Amygdala (tissue), 56 donors: ENCODE measurements at places on chromosomes 1 and 21.

DNA sequence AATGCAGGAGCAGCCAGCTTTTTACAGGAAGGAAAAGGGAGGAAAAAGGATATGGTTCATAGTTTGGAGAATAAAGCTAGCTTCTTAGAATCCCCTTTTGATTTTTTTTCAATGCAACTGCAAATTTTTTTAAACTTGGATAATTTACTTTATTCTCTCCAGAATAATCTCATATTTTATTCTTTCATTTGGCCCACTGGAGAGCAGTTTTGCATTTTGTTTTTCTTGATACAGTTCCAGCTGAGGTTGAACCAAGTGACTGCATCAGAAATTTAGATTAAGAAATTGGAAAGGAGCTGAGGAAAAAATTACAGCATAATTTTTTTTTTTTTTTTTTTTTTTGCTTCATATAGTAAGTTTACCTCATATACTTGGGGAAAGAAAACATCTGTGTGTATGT, 22.8 kb downstream of the GABPA start:
- no peak for DNase-seq

GRCh38 chr21:44348861-44349260, 4.6 kb upstream of the TRPM2 start:
- no peak for DNase-seq

- no peak for DNase-seq
These were observed 34.0 kb downstream of the TBCE start for GRCh38 chr1:235401251-235401650.

DNA sequence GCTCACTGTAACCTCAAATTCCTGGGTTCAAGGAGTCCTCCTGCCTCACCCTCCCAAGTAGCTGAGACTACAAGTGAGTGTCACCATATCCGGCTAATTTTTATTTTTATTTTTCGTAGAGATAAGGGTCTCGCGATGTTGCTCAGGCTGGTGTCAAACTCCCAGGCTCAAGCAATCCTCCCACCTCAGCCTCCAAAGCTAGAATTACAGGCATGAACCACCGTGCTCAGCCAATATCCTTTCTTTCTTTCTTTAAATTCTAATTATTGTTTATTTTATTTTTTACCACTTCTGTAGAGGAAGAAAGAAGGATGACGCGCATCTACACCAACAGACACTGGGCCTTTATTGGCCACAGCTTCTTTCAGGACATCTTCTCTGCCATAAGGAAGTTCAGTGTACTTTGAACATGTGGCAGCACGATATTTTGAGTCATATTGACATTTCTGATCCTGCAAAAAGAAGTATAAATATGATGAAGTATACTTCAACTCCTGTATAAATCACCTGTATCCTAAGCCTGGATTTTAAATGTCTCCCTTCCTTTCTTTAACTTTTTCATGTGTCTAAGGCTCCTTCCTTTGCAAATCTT, 15.8 kb downstream of the CTSS start:
- no peak for DNase-seq

DNA sequence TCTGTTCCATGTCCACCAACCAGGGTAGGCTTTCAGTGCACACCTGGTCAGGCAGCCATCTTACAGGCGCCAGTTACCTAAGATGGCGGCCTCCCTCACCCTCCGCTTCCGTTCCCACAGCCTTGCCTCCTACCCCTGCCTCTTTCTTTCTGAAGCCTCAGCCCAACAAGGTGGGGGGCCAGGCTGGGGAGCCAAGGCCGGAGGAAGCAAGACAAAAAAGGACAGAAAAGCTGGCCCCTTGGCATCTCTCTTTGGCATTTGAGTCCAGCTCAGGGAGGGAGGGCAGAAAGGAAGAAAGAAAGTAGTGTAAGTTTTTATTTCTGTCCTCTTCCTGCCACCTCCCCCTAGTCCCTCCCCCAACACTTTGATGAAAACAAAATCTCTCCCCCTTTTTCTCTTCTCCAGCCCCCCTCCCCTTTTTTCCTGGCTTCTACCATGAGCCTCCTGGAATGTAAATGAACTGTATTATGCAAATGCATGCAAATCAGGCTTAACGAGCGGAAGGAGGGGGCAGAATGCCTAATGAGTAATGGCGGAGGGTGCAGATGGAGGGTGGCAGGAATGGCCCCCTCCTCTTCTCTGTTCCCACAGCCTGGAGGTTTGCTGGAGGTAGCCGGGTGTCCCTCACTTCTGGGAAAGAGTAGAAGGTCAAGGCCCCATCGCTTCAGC, 43.8 kb downstream of the RHBG start:
- no peak for DNase-seq

DNA sequence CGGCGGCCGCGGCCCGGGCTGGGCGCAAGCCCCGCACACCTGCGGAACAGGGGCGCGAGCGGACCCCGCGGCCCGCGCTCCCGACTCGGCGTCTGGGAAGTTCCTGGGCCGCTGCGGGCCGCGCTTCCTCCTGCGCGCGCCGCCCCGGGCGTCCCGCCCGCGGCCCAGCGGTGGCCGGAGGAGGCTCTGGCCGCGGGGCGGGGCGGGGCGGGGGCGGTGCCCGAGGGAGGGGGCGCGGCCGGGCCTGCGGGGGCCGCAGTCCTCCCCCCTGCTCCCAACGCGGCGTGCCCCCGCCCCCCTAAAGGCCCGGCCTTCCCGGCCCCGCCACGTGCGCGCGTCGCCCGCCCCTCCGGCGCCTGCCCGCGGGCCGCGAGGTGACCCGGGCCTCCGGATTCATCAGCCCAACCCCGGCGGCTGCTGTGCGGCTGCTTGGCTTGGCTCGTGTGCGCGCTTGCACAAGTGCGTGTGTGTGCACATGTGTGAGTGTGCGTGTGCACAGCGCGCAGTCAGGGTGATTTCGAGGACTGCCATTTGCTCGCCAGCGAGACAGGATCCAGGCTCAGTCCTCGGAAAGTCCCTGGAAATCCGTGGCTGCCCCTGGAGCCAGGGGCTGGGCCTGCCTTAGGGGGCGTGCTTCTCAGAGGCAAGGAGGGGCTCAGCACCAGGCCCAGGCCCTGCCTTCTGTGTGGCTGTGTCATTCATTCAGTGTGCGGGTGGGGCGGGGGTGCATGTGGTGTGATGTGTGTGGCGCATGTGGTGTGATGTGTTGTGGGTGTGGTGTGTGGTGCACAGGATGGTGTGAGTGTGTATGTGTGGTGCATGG, at the start of gene C2CD2:
C2CD2 (minus strand) TSS at position 188 of the 823 bp plus-strand sequence. CDS start 370 bp downstream, outside the sequence.
- DNase-seq: no peak

DNA sequence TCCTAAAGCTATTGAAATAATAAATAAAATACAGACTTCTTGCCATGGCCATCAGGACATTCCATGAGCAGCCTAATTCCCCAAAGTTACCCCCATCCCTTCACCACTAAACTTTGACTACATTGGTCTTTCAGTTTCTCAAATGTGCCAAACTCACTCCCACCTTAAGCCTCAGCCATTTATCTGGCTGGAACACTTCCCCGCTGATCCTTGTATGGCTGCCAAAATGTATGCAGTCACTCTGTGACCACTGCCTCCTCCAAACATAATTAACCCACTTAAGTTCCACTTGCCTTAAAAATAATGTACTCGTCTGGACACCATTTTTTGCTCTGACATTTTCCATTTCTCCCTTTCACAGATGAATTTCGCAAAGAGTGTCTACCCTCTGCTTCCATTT, 407.4 kb downstream of the NTNG1 start:
- no peak for DNase-seq

GRCh38 chr1:215200121-215200520, 117.6 kb downstream of the KCNK2 start:
- no peak for DNase-seq

DNA sequence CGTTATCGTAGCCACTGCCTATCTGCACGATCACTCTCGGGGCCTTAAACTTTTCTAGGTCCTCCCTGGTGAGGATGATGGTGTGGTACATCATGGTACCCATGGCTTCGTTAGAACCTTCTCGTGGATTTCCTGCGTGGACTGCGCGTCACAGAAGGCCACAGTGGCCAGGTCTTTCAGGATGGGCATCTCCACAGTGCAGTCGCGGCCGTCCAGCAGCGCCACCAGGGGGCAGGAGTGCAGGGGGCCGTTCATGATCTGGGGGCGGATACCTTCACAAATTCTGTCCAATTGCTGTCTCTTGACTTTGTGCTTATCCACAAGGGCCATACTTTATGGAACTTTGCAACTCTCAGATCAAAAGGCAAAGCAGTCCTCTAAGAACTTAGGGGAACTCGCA, 69.6 kb downstream of the WLS start:
- no peak for DNase-seq

- DNase-seq: no peak
These were observed 179.3 kb downstream of the ETS2 start for GRCh38 chr21:38984982-38985567.

DNA sequence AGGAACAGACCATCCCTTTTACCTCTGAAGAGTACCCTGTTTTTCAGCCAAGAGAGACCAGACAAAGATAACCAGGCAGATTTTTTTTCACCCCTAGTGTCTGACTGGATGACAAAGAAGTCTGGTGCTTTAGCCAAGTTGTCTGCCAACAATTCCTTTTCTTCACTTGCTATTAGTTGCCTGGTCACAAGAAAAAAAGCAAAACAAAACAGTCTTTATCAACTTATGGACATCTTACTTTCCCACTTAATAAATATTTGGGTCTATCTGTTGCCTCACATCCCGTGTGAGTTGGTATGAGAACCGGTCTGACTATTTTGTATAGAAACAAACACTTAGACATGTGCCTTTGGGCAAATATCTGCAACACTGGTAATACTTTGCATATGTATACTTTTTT, 662.9 kb downstream of the PLPP3 start:
- DNase-seq: no peak

DNA sequence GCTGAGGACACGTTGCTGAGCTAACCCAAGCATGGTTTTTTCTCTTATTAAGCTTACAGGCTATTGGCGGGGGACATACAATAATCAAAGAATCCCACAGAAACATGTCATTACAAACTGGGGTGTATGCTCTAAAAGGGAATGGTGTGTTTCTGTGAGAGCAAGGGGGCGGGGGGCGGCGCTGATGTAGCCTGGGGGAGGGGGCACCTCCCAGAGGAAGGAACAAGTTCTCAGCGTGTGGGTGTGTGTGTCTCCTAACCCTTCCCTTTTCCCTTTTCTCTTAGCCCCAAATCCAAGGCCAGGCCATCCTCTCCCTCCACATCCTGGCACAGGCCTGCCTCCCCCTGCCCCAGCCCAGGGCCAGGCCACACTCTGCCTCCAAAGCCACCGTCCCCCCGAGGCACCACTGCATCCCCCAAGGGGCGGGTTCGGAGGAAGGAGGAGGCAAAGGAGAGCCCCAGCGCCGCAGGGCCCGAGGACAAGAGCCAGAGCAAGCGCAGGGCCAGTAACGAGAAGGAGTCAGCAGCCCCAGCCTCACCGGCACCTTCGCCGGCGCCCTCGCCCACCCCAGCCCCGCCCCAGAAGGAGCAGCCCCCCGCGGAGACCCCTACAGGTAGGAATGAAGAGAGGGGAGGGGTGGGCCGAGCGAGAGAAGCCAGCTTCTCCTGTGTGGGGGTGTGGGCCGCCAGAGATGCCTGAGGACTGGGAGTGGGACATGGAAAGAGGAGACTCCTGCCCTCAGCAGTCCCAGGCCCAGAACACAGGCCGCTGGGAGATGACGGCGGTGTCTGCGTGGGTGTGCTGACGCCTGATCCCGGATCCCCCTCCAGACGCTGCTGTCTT, 21.9 kb downstream of the MAP7D1 start:
- no peak for DNase-seq

- no peak for DNase-seq
These were observed 81.4 kb downstream of the ASTN1 start for GRCh38 chr1:177082855-177083693.

DNA sequence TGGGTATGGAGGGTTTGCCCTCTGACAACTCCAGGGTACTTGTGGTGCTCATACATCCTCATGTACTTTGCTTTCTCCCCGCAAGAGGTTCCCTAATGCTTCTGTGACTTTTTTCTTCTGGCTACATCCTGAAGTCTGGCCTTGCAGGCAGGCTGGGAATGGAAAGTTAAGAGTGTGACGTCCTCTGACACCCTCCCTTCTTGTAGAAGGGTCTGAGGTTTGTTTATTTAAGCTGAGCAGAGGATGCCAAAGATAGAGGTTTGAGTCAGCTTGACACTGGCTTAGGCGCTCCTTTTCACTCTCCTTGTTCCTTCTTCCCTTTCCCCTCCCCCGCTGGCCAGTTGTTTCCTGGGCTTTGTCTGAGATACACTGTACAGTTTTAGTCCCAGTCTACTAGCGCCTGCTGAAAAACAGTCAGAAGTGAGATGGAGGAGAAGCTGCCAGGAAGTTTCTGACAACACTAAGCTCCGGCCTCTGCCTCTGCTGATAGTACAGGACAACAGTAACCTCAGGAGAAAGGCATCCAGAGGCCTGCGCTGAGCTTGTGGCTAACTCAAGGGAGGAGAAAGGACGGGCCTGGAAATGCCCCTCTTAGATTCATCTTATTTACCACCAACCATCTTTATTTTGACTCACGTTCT, at the start of gene MACF1:
MACF1 (plus strand) TSS at position 255 of the 641 bp plus-strand sequence; CDS start at position 583, 328 bp downstream.
- no peak for DNase-seq

DNA sequence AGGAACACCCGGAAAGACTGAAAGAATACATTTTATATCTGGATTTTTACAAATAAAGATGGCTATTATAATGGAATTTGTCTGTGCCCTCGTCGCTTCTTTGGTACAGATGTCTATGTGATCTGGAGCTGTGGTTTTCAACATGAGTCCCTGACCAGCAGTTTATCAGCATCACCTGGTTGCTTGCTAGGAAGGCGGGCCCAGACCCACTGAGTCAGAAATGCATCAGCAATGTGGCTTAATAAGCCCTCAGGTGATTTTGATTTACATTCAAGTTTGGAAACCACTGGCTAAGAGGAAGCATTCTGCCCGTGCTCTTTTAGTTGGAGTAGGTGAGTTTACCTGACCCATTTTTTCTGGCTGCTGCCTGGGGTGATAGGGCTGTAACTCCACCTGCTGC, 31.7 kb downstream of the ATP1A1 start:
- DNase-seq: no peak

- no peak for DNase-seq
These were observed 24.2 kb downstream of the MTARC1 start for GRCh38 chr1:220810963-220811362.

DNA sequence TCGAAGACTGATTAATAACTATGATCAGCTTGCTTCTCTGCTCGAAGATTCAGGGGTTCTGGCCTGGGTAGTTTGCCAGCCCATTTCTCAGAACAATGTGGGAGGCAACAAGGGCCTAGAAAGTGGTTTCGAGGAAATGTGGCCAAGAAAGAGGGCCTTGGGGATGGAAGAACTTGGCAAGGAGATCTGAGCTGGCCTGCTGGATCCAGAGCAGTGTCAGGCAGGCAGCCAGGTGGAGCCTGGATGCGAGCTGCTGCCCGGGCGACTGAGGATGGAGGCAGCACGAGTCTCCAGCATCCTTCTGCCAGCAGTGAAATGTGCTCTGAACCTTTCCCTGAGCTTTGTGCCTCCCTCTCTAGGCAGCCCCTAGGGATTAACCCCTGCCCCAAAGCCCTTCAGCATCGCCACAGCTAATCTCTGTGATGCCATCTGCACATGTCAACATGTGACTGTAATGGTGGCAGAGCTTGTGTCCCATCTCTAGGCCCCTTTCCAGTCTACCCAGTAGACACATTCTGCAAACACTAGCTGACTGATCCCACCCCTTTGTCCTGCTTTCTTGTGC, 61.0 kb upstream of the NEK2 start:
- peak; percentile 72 for DNase-seq

GRCh38 chr1:166032572-166033371, 134.0 kb downstream of the FAM78B start:
- DNase-seq: peak; percentile 8

GRCh38 chr1:183840140-183840539, 35.2 kb downstream of the RGL1 start:
- DNase-seq: no peak

GRCh38 chr1:155322953-155323728, 2.4 kb downstream of the RUSC1 start:
- peak; percentile 75 for DNase-seq
